LHCN-M2 (cell line): ENCODE measurements at places on chromosomes 6 and 20. TPM values are rescaled to one million over a fixed set of nuclear protein-coding genes. Genes with fewer than 3 reads are reported as not detected.

DNA sequence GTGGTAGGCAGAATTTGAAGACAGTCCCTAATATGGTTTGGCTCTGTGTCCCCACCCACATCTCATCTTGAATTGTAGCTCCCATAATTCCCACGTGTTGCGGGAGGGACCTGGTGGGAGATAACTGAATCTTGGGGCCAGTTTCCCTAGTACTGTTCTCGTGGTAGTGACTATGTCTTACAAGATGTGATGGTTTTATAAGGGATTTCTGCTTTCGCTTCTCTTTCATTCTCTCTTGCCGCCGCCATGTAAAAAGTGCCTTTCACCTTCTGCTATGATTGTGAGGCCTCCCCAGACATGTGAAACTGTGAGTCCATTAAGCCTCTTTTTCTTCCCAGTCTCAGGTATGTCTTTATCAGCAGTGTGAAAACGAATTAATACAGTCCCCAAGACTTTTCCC, 103.4 kb downstream of the PDE10A start:
- no peak for DNase-seq

DNA sequence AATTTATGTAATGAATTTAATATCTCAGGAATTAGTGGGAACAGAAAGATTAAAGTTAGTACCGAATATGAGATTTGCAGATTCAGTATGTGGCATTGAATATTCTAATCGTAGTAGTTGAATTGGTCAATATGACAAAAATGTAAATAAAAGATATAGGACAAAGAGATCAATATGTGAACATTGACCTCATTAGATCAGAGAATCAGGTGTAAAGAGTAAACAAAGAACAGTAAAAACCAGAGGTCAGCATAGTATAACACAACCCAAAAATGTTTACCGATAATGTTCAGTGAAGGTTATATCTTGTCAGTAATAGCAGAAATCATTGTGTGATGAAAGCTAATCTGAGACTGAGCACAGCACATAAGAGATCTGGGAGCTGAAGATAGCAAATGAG, 152.0 kb downstream of the FAM83B start:
- DNase-seq: no peak

DNA sequence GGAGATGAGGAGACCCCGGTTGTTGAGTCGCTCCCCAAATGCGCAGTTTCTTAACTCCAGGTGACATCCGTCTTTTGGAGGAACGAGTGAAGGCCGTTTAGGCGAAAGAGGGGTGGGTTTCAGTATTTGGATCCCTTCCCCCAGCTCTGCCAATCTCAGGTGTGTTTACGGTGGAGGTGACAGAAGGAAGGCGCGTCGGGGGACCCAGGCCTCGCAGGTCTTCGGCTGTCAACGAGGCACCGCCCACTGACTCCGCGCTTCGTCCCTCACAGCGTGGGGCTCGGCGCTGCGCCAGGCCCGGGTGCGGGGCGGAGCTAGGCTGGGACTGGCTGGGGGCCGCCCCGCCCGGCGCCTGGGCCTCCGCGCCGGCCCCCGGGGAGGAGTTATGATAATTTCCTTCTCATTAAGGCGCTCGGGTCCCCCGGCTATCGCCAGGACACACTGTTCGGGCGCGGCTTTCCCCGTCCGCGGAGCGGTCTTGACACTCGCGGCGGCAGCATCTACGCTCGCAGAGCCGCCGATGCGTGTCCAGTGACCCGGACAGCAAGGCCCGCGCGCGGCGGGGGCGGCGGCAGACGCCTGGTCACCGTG, at the start of gene TFAP2C:
TFAP2C (plus strand) TSS at position 434 of the 591 bp plus-strand sequence. CDS start 239 bp downstream, outside the sequence.
- no peak for DNase-seq

The PSORS1C2 gene
- total RNA-seq: not detected in 2 replicates

GRCh38 chr6:24910961-24911725, 24.6 kb downstream of the RIPOR2 start:
- DNase-seq: peak; percentile 55

DNA sequence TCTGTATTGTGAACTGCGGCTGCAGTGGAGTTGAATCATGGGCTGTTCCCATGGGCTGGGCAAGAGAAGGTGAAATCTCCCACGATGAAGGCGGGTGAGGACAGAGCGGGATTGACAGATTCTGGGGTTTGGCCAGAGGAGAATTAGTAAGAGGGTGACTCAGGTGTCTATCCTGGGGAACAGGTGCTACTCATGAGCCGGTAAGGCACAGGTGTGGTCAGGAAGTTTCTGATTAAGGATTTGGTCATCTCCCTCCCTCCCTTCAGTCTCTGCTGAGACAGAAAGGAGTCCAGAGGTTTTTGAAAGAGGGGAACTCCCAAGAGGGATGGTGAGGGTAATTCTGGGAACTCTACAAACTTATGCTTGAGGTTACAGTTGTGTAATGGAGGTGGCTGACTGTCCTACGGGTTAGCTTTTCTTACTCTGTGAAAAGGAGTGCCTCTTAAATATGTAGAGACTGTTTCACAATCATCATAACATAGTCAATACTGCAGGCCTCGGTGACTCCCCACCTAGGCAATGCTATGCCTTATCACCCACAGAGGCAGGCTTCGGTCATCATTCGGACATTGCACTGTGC, 31.5 kb downstream of the SERPINB1 start:
- DNase-seq: peak; percentile 44
